ENCODE measurements at places on chromosomes 5 and 9.

- no peak for DNase-seq
Measured at GRCh38 chr5:60417500-60418181, 282.3 kb downstream of the DEPDC1B start.

GRCh38 chr9:17613758-17614157 is 34.9 kb downstream of the SH3GL2 start:
- no peak for DNase-seq

DNA sequence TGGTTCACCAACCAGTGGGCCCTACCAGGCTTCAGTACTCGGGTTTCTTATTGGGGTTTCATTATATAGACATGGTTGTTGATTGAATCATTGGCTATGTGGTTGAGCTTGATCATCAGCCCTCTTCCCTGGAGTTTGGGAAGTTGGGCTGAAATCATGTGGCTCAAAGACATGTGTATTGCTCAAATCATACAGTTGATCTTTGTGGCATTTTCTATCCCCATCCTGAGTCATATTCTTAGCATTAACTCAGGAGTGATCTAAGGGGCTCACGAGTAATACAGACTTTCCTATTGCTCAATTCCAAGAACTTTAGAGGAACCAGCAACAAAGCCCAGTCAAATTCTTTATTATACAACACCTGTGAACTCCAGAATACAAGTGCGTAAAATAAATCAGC is 66.2 kb downstream of the SMC5 start:
- no peak for DNase-seq

GRCh38 chr5:31097851-31098250 is 95.6 kb upstream of the CDH6 start:
- no peak for DNase-seq

DNA sequence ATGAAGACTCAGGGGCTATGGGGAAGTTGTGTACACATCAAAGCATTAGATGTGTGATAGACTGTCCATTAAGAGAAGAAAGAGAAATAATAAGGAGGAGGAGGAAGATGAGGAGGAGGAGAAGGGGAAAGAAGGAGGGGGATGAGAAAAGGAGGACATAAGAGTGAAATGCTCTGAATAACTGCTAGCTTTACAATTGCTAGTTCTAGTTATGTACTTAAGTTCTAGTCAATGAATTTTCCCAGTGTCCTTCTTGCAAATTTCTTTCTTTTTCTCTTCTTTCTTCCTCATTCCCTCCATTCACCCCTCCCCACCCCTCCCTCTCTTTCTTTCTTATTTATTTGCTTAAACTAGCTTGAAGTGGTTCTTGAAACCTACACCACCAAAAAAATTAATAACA is 534.9 kb upstream of the GRAMD2B start:
- no peak for DNase-seq

GRCh38 chr9:134293611-134294152 is 32.6 kb upstream of the RXRA start:
- no peak for DNase-seq

DNA sequence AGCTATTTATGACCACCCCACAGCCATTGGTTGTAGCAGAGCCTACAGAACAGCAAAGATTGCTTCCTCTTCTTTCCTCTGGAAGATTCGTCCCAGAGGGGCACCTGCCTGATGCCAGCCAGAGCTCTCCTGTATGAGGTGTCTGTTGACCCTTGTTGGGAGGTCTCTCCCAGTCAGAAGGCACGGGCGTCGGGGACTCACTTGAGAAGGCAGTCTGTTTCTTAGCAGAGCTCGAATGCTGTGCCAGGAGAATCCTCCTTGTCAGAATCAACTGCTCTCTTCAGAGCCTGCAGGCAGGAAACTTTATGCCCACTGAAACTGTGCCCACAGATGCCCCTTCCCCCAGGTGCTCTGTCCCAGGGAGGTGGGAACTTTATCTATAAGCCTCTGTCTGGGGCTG is 479.5 kb upstream of the IZUMO3 start:
- no peak for DNase-seq

- DNase-seq = no peak
Measured at GRCh38 chr5:122770477-122770876, 4.4 kb upstream of the SNX2 start.

DNA sequence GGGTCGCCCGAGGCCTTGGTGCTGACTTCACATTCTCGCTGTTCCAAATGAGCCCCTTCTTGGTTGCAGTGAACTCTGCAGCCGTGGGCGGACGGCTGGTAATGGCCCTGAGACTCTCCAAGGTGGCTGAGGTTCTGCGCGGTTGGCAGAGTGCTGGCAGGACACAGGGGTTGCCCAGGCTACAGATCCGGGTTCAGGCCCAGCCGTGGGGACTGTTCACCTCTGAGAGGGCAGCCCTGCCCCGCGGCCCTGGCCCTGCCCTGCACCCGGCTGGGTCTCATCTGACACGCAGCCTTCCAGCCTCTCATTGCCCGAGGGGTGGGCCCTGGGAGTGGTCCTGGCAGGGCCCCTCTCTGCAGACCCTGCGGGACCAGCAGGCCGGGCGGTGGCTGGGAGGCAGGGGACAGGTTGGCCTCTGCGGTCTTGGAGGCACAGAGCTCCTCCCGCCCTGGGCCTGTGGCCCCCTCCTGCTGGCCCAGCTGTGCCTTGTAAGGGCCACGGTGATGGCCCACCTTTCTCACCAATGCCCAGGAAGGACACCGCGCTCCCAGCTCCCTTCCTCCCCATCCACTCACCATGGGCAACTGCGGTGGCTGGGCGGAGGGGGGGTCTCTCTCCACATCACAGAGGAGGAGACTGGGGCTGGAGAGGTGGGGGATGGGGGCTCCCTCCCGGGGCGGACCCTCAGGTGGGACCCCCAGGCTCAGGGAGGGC is 51.6 kb downstream of the AHRR start:
- no peak for DNase-seq

- no peak for DNase-seq
Measured at GRCh38 chr5:36571401-36572042, 34.9 kb upstream of the SLC1A3 start.

DNA sequence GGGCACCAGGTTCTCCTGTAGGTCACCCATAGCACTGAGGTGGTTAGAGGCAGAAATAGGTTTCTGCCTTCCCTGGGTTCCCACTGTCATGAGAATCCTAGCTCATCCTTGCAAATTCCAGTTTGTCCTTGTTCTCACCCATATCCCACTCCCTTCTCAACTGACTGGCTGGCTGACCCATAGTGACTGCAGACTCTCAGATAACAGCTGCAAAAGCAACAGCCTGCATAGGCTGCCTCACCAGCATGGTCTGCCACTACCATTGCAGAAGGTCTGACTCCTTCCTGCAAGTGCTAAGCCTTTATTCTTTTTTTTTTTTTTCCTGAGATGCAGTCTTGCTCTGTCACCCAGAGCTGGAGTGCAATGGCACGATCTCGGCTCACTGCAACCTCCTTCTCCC is 194.0 kb downstream of the SEMA6A start:
- no peak for DNase-seq

- no peak for DNase-seq
Measured at GRCh38 chr5:153463806-153464205, 26.7 kb upstream of the GRIA1 start.

GRCh38 chr5:89338935-89339334 is 456.0 kb upstream of the MEF2C start:
- no peak for DNase-seq

- no peak for DNase-seq
Measured at GRCh38 chr5:9613360-9613759, 16.8 kb downstream of the TAS2R1 start.

- DNase-seq = no peak
Measured at GRCh38 chr9:14238079-14238478, 75.9 kb downstream of the NFIB start.

DNA sequence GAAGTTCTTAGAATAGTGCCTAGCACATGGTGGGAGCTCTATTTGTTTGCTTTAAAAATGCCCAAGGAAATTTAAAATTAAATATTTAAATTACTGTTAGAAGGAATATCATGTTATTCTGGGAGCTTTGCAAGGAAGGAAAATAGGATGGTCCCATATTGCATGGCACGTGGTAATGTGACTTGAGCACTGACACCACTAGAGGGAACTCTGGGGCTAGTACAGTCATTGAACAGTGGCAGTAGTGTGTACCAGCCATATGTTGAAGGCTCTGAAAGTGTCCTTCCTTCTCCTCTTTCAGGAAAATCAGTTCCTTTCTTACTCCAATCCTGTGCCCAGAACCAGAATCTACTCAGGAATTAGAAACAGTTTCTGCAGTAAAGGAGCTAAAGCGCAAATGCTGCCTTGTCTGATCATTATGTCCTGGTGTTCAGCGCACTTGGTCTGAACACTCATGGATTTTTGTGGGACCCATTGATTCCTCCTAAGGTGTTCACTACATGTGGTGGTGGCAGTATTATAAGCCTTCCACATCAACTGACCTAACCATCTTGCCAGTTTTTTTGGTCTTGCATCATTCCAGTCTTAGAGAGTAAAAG is 54.1 kb downstream of the GDA start:
- no peak for DNase-seq

- DNase-seq = peak; percentile 2
Measured at GRCh38 chr9:115373000-115373709, 255.2 kb upstream of the TNC start.

DNA sequence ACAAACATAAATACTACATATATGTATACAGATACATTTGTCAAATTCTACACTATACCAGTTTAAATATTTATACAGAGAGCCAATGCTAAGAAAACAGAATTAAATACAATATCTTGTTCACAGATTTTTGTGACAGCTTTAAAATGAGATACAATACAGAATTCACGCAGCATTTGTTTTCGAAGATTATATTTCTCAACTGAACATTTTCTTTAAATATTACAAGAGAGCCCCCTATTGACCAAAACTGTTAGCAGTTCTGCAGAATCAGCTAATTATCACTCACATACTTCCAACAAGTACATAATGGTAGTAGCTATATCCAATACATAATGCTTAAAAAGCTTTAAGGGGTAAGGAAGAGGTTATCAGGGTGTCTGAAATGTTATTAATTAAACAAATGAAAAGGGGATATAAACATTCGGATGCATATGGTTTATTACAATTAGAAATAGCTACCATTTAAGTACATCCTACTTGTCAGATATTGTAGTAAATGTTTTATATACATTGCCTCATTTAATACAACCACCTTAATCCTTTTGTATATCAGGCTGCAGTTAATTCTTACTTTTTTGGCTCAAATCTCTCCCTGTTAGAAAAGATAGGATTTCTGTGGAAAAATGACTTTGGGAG is 31.7 kb downstream of the ZDHHC21 start:
- DNase-seq = no peak

GRCh38 chr5:81762401-81762800 is 11.5 kb upstream of the SSBP2 start:
- DNase-seq = no peak

DNA sequence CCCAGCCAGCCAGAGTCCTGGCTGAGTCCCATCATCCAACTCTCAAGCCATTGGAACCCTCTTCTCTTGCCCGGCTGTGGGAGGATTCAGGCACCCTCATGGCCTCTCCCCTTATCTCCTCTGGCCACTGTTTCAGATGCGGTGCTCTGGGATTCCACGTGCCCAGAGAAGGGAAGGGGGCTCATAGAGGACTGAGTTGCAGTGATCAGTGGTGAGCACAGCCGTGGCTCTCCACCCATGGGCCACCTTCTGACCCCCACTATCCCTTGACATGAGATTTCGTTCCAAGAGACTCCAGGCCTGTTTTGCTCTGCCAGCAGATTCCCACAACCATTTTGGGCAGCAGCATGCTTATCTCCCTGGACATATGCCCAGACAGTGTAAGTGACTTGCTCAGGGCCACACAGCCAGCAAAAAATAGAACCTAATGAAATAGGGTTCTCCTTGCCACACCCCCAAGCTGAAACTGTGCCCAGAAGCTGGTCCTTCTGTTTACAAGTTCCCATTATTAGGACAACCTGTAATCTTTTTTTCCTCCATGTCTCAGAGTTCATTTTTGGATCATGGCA is 2.7 kb downstream of the GPX3 start:
- DNase-seq = no peak

- no peak for DNase-seq
Measured at GRCh38 chr9:124618476-124618875, 111.3 kb upstream of the NR5A1 start.

DNA sequence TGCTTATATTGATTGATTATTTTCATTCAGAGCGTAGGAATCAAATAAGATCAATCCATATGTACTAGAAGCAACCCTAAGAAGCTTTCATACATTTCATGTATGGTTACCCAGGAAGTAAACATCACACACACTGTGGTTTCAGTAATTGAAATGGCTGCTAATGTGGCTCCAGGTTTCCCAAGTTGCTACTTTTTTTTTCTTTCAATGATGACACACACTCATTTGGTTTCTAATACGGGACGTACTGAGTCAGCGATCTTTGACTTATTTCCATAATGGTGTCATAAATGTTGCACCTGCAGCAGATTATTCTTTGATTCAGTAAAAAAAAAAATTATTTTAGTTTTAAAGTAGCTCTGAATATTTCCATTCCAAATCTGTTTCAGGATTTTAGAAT is 248.6 kb downstream of the CTNND2 start:
- no peak for DNase-seq

DNA sequence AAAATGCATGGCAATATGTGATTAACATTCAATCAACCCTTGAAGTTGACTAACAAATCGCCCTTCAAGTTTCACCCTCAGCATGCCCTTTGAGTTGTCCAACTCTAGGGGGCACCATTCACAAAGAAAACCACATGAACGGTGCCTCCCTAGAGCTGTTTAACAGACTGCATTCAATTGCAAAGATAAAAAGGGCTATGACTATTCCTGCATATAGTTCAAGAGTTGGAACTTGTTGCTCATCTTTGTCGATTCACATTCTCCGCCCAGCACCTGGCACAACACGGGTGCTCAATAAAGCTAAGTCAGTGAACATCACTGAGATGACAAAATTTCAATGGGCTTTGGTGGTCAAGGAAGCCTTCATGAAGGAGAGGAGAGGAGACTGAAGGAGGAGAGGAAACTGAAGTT is 69.6 kb upstream of the SLC30A5 start:
- DNase-seq = no peak

GRCh38 chr9:94144394-94144793 is 60.1 kb downstream of the PTPDC1 start:
- DNase-seq = no peak

DNA sequence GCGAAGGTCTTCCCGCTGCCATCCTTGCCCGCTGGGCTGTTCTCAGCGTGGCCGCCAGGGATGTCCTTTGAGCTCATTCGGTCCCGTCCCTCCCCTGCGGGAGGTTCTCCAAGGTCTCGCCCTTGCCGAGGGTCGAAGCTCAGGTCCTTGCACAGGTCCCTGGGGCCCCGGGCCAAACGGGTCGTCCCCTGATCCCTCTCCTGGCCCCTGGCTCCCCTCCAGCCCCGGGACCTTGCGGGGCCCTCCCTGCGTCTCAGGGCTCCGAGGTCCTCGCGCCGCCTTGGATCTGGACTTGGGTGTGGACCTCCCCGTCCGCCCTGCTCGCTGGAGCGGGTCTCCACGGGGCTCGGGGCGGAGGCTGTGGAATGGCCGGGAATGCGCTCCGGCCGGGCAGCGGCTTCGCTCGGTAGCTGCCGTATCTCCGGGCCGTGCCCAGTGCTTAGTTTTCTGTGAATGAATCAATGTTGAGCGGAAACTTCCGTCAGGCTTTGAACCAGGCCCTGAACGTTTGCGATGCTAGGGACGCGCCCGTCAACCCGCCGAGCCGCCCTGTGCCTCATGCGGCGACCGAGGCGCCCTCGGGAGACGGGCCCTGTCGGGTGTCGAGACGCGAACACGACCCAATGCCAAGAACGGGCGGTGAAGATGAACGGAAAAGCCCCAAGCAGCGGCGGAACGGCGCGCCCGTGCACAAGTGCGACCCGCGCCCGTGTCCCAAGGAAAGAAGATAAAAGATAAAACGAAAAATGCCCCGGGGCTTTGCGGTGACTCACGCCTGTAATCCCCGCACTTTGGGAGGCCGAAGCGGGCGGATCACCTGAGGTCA is 780 bp downstream of the RNU6ATAC start:
- peak; percentile 28 for DNase-seq
